ENCODE measurements at places on chromosomes 2 and 18.

DNA sequence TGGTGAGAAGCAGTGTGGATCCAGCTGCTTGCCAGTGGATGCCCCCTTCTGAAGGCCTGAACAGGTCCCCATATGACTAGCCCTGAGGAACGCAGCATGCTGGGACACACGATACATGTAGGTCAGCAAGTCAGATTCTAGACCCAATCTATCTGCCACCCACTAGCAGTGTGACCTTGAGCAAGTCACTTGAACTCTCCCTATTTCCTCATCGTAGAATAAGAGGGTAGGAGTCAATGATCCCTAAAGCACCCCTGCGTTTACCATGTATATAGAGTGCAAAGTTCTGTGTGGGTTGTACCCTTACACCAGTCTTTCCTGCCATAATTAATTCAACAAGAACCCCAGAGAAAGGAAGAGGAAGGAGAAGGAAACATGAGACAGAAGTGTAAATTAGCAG, 123.7 kb downstream of the GALNT14 start:
- no peak for DNase-seq

- no peak for DNase-seq
Observed at GRCh38 chr2:174331595-174332216, 3.0 kb upstream of the SP9 start.

DNA sequence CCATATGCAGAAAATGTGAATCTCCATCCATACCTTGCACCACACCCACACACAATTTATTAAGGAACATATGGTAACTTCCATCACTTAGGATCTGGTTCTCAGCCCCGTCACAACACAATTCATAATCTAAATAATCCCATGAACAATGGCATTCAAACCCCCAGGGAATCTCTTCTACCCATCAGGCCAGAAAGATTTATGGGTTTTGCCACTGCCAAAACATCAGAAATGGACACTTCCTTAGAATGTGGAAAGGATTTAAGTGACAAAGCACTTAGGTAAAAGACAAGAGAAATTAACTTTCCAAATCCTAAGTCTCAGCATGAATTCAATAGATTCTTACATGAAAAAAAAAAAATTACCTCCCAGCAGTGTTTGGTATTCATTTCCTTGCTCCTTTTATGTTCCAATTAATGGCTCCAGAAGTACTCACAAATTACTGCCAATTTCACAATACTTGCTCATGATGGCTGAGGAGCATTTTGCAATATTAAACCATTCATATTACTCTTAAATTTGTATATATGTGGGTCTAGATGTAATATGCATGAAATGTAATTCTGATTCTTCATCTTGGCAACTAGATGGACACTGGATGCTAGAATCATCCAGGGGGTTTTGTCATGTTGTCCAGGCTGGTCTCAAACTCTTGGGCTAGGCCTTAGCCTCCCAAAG, 56.5 kb upstream of the TMEM247 start:
- no peak for DNase-seq

- DNase-seq, result no peak
Observed at GRCh38 chr18:46768166-46768921, 11.5 kb upstream of the ST8SIA5 start.

GRCh38 chr2:120938045-120938771, 202.5 kb downstream of the GLI2 start:
- no peak for DNase-seq

DNA sequence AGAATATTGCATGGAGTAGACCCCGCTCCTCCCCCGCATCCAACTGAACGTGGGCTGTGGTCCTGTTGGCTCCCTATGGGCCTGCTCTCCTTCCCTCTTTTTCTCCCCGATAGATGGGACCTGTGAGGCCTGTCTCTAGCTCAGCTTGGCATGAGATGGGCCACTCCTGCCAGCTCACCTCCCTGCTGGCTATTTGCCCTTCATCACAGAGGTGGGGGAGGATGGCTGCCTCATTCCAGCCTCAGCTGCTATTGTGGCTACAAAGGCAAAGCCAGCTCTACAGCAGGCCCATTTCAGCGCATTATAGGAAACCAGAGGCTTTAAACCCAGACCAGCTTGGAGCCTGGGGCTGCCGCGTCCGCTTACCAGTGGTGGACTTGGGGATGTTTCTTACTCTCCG, 313.9 kb downstream of the GBX2 start:
- DNase-seq, result no peak

DNA sequence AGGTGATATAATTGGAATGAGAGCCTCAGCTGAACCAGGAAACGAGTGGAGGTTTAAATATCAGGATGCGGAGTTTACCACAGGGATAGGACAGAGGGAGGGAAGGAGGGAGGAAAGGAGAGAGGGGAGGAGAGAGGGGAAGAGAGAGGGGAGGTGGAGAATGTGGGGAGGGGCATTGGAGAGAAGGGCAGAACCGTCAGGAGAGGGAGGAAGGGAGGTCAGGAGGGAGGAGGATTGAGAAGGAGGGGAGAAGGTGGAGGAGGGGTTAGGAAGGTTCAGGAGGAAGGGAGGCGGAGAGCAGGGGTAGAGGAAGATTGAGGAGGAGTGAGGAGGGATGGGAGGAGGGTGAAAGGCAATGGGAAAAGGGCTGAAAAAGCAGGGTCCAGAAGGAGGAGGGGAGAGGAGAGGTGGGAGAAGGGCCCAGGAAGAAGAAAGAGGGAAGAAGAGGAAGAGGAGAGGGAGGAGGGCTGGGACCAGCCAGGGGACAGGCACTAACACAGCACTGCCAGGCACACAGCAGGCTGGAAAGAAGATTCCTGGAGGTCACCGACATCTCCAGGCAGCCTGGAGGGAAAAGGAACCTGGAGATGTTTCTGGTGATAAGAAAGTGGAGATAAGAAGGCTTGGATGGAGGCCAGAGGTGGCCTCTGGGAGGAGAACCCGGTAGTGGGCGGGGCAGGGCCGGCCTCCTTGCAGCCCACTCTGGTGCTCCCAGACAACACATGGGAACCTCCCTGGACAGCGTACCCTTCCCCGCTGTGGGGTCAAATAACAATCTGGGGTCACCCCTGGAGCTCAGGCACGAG, 176.7 kb upstream of the SMAD2 start:
- no peak for DNase-seq

- DNase-seq, result no peak
Observed at GRCh38 chr2:3434654-3435053, 55.2 kb downstream of the TRAPPC12 start.

DNA sequence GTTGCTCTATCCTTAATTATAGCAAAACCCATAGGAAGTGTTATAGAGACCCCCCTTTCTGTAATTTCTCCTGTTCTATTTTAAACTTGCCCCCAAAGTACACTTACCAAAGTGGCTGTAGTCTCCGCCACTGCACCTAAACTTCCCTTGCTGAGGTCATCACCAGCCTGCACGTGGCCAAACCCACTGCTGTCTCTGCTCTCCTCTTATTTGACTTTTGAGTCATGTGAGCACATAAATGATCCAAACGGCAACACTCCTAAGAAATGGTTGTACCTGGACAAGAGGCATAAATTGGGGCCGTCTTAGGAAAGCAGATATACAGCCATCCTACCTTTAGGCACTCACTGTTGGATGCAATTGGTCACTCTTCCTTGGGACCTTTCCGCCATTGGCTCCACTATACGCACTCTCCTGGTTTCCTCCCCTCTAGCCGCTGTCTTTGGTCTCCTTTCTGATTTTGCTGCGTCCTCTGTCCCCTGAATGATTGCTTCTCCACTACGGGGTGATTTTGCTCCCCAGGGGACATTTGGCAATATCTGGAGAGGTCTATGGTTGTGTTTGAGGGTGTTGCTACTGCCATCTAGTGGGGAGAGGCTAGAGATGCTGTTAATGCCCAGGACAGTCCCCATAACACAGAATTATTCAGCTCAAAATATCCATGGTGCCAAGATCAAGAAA, 19.2 kb upstream of the IL36G start:
- DNase-seq, result peak; percentile 68

DNA sequence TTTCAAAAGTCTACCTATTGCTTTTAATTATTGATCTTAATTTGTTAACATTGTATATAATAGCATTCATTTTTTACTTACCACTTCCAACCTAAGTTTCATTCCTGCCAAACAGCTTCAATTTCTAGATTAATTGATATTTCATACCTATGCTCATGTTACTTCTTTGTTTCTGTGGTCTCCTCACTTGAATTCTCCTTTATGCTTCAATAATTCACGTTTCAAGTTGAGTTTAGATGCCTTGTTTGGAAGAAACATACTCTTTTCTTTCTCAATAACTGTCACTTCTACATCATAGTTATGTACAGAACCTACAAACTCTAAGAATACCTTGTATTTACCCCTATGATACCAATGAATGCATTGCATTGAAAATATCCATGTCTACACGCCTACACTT, 862.2 kb upstream of the LRATD1 start:
- DNase-seq, result no peak

- no peak for DNase-seq
Observed at GRCh38 chr18:50748243-50749229, 71.3 kb downstream of the MRO start.

GRCh38 chr2:235052514-235053354, 100.9 kb downstream of the SH3BP4 start:
- DNase-seq, result no peak

DNA sequence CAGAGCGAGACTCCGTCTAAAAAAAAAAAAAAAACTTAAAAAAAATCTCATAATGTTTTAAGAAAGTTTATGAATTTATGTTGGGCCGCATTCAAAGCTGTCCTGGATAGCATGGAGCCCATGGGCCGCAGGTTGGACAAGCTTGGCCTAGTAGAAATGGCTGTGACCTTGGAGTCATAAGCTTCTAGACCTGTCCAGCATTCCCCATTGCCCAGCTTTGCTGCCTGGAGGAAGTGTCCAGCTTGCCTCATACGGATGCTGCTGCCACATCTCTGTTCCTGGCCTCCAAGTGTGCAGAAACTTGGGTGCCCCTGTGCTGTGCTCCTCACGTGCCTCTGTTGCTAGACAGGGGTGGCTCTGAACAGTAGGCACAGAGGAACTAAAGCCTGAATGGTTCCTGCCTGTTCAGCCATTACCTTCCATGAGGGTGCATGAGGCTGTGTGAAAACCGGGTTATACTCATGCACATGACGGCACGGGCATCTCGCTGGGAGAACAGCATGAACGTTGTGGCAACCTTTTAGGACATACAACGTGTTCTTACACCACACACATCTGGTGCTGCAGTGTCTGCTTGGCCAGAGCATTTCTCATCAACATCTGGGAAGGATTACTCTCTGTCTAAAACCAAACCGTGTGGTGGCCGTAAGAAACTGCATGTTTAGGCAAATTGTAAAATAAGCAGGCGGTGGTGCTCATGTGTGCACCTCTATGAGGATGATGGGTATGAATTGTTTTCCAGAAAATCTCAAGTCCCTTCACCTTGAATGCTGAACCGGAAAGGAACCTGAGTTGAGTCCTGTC, 38.2 kb downstream of the FHOD3 start:
- DNase-seq, result no peak

DNA sequence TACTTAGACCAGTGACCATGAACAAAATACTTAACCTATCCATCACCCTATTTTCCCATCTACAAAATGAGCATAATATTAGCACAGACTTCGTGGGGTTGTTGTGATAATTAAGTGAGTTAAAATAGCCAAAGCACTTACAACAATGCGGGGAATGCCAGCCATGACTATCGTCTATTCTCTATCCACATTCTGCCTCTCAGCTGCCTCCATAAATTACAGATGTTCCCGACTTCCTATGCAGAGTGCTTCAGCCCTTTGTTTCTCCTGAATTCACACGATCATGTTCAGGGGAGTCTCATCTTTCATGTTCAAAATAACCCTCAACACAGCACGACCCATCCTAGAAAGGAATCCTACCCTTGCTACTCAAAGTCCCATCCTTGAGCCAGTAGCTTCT, 211.6 kb downstream of the EN1 start:
- DNase-seq, result no peak

DNA sequence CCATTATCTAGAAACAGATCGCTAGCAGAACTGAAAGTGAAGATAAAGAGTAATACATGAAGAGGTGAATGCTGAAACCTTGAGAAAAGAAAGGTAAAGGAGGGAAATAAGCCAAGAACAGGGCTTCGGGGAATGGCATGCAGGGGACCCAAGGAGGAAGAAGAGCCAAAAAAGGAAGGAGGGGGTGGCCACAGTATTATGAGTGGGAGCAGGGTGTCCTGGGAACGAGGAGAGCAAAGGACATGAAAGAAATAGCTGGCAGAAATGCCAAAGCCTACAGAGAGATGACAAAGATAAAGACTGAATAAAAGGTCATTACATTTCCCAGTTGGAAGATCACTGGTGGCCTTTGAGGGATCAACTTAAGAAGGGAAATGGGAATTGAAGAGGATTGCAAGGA, 82.9 kb downstream of the ACTR3 start:
- no peak for DNase-seq

GRCh38 chr2:66472225-66472843, 37.4 kb downstream of the MEIS1 start:
- DNase-seq, result no peak

- DNase-seq, result peak; percentile 17
Observed at GRCh38 chr2:173749315-173749714, 215.9 kb downstream of the SP3 start.

DNA sequence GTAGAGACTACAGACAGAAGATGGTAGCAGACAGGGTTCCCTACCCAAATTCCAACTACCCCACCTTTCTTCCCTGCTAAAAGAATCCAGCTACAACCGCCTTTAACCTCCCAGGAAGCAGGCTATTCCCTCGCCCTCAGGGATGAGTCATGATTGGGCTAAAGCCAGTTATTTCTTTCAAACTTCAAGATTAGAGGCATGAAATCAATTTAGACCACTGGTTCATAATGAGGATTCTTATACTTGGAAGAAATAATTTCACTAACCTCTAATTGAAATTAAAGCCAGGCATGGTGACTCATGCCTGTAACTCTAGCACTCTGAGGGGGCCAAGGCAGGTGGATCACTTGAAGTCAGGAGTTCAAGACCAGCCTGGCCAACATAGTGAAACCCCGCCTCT, 20.0 kb downstream of the TRIP12 start:
- DNase-seq, result peak; percentile 59

DNA sequence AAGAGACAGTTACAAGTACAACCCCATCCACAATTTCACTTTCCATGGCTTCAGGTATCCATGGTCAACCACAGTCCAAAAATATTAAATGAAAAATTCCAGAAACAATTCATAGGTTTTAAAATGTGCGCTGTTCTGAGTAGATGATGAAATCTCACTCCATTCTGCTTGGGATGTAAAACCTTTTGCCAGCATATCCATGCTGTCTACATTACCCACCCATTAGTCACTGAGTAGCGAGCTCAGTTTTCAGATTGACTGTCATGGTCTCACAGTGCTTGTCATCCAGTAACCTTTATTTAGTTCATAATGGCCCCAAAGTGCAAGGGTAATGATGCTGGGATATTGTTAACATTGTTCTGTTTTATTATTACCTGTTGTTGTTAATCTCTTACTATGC, 40.5 kb downstream of the SMAD4 start:
- DNase-seq, result peak; percentile 93

GRCh38 chr2:64765160-64765805, 111.6 kb upstream of the SERTAD2 start:
- no peak for DNase-seq
